Stimulated activated CD4-positive, alpha-beta T cell treated with anti-CD3 and anti-CD28 coated beads, Interleukin-15, amount 100 ng/mL, for 1 hour (primary cell): ENCODE measurements at places on chromosomes 11 and 22.

- DNase-seq = no peak
Measured at GRCh38 chr11:93489841-93490240, 53.4 kb downstream of the SMCO4 start.

DNA sequence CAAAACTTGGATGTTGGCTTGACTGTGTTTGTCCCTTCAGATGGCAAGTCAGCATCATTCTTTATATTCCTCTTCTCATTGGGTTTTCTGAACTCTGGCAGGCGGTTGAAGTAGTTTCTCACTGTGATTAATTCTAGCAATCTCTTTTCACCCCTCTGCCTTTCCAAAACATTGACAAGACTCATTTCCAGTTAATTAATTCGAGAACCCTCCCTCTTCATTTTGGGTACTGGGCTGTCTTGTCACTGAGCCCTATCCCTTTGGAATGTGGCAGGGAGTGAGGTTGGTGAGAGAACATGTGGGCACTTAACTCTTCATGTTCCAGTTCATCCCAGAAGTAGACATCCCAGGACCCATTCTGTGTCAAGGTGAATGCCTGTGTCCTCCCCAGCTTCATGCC lies 133.0 kb downstream of the WNT7B start:
- DNase-seq = no peak

DNA sequence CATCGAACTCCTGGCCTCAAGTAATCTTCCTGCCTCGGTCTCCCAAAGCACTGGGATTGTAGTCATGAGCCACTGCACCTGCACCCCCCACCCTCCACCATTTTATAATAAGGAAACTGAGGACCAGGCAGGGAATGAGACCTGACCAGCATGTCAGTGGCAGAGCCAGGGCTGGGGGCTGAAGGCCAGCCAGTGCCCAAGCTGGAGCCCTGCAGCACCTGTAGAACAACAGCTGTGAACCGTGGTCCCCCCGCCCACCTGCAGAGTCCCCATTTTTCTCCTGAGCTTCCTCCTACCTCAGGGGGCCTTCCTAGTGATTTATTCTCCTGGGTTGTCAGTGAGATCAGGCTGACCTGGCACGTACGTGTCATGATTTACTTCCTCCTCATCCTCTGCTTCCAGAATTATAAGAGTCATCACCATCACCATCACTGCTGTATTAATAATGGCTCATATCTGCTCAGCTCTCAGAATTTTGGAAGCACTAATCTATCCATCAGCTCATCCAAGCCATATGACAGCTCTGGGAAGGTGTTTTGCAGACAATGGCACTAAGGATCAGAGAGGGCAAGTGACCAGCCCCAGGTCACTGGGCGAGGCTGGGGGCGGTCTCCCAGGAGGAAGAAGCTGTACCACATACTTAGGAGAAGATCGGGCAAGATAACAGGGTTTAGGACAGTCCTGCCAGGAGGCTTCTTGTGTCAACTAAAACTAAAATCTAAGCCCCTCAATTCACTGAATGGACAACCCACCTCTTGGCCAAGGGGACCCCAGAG lies 5.5 kb upstream of the SLCO2B1 start:
- no peak for DNase-seq

- DNase-seq = no peak
Measured at GRCh38 chr22:18059094-18059417, 18.7 kb upstream of the PEX26 start.

GRCh38 chr11:22656130-22656529 lies 10.3 kb upstream of the GAS2 start:
- no peak for DNase-seq

DNA sequence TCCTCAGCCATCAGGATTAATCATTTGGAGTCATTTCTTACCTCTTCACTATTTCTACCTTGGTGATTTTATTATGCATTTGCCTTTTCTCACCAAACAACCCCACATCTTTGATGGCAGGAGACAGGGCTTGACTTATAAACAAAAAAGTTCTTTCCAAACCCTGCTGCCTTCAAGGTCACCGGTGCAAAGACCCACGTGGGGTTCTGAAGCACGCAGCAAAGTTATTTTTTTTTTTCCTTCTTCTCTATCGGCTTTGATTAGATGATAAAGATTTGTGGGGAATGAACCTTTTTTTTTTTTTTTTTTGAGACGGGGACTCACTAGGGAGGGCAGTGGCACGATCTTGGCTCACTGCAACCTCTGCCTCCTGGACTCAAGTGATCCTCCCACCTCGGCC lies 44.1 kb downstream of the DRG1 start:
- DNase-seq = no peak

GRCh38 chr22:49583886-49584505 lies 243.7 kb downstream of the BRD1 start:
- DNase-seq = no peak
